ENCODE measurements at places on chromosomes 4 and X. TPM values are rescaled to one million over a fixed set of nuclear protein-coding genes. Genes with fewer than 3 reads are reported as not detected.

COL4A6 gene
- total RNA-seq: 3.3 TPM

L1CAM gene
- 71.9 TPM for total RNA-seq

GPM6B gene
- 16.0 TPM for total RNA-seq

CDKL5 gene
- 18.0 TPM for total RNA-seq

MAGEA8 gene
- total RNA-seq: not detected

ODAPH gene
- not detected for total RNA-seq

SMIM10L2A gene
- total RNA-seq: 3.5 TPM

DNA sequence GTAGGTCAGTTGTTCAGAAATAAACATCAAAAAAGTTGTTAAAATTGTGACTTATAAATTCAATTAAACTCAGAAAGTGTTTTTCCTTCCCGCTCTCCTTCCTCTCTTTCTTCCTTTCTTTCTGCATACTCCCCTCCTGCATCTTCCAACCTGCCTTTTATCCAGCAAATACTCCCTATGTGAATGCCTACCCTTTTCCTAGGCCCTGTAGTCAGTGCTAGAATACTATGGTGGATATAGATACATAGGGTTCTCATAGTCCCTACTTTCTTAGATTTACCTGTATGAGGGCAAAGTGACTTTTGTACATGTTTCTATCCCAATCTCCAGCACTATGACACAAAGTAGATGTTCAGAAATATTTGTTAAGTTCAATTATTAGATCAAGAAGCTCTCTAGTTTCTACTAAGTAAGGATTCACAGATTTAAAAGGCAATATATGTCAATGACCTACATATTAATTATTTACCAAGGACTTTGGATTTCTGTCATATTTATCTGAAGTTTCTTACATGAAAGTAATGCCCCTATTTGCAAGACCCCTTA lies 732 bp downstream of the SULT1E1 start:
- H3K27ac ChIP-seq: no peak overlapping the region
- H3K36me3 ChIP-seq: no peaks in the 10 kb centered on the region
- H3K4me3 ChIP-seq: peak overlapping the region; percentile 61
- DNase-seq: no peak
- H3K27me3 ChIP-seq: no peaks in the 10 kb centered on the region
- H3K4me1 ChIP-seq: peaks cover 3% of the 10 kb centered on the region

DNA sequence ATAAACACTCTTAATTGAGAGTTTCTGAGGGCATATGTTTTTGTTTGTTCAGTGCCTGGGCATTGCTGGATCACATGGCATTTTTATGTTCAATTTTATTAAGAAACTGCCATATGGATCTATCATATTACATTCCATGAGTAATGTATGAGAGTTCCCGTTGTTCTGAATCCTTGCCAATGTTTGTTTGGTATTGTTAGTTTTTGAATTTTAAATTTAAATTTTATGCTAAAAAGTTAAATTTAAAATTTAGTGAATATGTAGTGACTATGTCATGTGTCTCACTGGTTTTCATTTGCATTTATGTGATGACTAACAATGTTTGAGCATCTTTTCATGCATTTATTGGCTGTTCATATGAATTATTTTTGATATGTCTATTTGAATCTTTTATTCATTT lies 54.8 kb upstream of the GEMIN8 start:
- H3K27me3 ChIP-seq: peaks cover 4% of the 10 kb centered on the region
- no peak overlapping the region for H3K27ac ChIP-seq
- H3K4me3 ChIP-seq: no peak overlapping the region
- H3K36me3 ChIP-seq: no peaks in the 10 kb centered on the region
- H3K4me1 ChIP-seq: no peaks in the 10 kb centered on the region

GRCh38 chr4:68342134-68342533 lies 7.8 kb downstream of the YTHDC1 start:
- DNase-seq: no peak
- H3K4me1 ChIP-seq: no peaks in the 10 kb centered on the region
- peaks cover under 1% of the 10 kb centered on the region for H3K36me3 ChIP-seq
- H3K27ac ChIP-seq: no peak overlapping the region
- no peaks in the 10 kb centered on the region for H3K27me3 ChIP-seq
- no peak overlapping the region for H3K4me3 ChIP-seq

DNA sequence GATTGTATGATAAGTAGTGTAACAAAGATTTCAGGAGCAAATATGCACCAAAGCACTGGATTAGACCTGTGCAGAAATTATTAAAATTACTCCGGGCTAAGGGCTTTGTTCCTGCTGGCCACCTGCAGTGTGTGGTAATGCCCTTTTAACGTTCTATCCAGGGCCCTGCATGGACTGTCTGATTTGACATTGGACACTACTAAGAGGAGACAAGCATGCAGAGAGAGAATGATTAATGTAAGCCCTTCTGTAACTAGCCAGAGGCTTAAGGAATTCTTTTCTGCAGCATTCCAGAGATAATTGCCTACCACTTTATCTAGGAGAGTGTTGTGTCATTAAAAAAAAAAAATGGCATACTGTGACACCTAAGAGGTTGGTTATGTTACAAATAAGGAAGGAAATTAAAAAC lies 117.0 kb downstream of the PCDH7 start:
- H3K36me3 ChIP-seq: no peaks in the 10 kb centered on the region
- peak; percentile 44 for DNase-seq
- H3K27ac ChIP-seq: no peak overlapping the region
- no peak overlapping the region for H3K4me3 ChIP-seq
- H3K4me1 ChIP-seq: no peaks in the 10 kb centered on the region

DNA sequence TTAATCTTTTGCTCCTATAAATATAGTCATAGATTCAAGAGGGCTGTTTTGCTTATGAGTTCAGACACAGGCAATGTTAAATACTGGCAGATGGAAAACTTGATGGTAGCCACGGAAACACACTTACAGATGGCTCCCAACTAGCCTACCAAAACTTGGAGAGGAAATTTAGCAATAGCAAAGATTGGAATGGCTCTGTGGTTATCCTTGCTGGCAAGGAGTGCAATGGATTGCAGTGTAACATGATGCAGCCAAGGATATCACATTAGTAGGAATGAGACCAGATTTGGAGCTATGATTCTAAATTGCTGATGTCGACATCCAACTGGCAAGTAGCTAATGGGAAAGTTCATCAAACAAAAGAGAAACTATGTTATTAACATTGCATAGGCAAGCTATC lies 791.0 kb upstream of the DIAPH2 start:
- no peaks in the 10 kb centered on the region for H3K4me1 ChIP-seq
- H3K27ac ChIP-seq: no peak overlapping the region
- no peak for DNase-seq
- H3K27me3 ChIP-seq: peaks cover 2% of the 10 kb centered on the region
- no peak overlapping the region for H3K4me3 ChIP-seq

DNA sequence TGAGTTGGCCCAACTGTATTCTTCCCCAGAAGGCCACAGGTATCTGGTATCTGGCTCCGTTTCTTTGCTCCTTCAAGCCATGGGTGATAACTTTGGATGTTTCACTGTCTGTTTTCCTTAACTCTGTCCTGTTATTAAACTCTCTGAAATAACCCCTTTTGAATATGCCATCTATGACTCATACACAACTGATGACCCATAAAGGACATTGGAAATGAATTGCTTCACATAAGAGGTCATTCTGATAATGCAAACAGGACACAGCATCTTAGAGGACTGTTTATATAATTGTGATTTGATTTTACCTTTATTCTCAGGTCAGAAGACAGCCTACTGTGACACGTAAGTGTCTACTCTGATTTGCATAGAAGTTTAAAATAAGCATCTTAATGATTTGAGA lies 227.7 kb downstream of the VEGFC start:
- H3K27ac ChIP-seq: no peak overlapping the region
- H3K4me3 ChIP-seq: no peak overlapping the region
- H3K4me1 ChIP-seq: no peaks in the 10 kb centered on the region
- no peaks in the 10 kb centered on the region for H3K36me3 ChIP-seq
- DNase-seq: no peak

- no peaks in the 10 kb centered on the region for H3K4me1 ChIP-seq
- no peak overlapping the region for H3K27ac ChIP-seq
- no peak overlapping the region for H3K4me3 ChIP-seq
- no peaks in the 10 kb centered on the region for H3K27me3 ChIP-seq
- DNase-seq: no peak
Measured at GRCh38 chrX:26789751-26790150, 573.8 kb downstream of the MAGEB5 start.

DNA sequence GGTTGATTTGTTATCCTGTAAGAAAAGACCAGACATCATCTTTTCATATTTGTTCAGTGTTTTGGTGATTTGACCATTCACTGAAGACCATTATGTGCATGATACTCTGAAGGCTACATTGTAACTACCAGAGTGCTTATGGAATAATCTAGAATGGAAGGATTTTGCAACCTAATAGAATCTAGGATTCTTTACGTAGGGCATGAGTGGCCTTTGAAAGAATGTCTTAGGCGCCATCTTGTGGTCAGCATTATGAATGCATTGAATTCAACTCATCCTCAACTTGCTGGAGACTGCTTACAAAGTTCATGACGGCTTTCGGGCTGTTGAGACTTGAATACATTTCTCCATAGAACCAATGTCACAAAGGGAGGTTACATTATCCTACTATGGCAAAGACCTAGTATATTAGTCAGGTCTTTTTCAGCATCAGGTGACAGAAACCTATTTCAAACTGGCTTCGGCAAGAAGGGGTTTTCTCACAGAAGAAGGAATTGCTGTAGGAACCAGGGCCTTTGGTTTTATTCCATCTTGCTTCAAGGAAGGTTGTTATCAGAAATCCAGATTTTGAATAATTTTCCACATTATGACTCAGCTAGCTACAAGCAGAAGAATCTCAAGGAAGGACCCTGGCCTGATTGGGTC lies 104.1 kb downstream of the GPAT3 start:
- peak; percentile 55 for DNase-seq
- H3K27me3 ChIP-seq: no peaks in the 10 kb centered on the region
- no peaks in the 10 kb centered on the region for H3K36me3 ChIP-seq
- H3K4me1 ChIP-seq: no peaks in the 10 kb centered on the region
- no peak overlapping the region for H3K27ac ChIP-seq

- no peaks in the 10 kb centered on the region for H3K27me3 ChIP-seq
- no peaks in the 10 kb centered on the region for H3K36me3 ChIP-seq
Measured at GRCh38 chr4:138049355-138049754, 192.8 kb downstream of the SLC7A11 start.

DNA sequence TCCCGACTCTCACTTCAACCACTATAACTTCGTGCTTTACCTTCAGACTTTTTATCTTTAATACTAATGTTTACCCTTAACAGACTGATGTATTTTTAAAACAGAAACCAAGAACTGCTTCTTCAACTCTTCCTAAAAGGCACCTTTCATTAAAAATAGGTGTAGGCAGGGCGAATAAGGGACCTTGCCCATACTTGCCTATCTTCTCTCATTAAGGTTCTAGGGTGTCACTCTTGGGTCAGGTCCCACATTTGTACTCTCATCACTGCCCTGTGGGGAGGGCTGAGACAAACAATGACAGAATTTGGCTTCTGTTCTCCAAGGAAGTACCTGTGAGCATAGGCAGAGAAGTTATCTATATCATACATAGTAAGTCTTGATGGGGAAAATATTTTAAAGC lies 69.7 kb downstream of the ANKRD50 start:
- H3K4me3 ChIP-seq: no peak overlapping the region
- no peak for DNase-seq
- H3K4me1 ChIP-seq: no peaks in the 10 kb centered on the region
- no peaks in the 10 kb centered on the region for H3K27me3 ChIP-seq

GRCh38 chrX:22345884-22346283 lies 73.2 kb downstream of the CBLL2 start:
- no peak for DNase-seq
- H3K27me3 ChIP-seq: no peaks in the 10 kb centered on the region
- no peak overlapping the region for H3K4me3 ChIP-seq
- H3K4me1 ChIP-seq: no peaks in the 10 kb centered on the region
